ENCODE measurements at places on chromosomes 4 and X.

DNA sequence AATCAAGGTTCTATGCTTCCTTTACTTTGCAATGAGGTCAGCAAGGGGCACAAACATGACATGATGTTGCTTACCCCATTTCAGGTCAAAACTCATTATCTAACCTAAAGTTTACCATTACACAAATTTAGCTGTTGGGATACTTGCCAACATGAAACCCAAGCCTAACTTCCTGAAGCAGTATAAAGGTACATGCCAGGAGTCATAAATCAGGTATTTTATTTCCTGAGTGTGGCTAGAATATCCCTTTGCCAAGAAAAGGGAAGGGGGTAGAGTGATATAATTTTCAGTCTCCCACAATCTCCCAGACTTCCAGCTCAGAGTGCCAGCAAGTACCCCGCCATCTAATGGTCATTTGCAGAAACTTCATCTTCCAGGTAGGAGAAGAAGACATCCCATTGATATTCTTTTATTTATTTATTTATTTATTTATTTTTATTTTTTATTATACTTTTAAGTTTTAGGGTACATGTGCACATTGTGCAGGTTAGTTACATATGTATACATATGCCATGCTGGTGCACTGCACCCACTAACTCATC lies 136.6 kb downstream of the NEXMIF start:
- no peak for DNase-seq

- no peak for DNase-seq
Observed at GRCh38 chr4:6230502-6230785, 30.1 kb upstream of the JAKMIP1 start.

DNA sequence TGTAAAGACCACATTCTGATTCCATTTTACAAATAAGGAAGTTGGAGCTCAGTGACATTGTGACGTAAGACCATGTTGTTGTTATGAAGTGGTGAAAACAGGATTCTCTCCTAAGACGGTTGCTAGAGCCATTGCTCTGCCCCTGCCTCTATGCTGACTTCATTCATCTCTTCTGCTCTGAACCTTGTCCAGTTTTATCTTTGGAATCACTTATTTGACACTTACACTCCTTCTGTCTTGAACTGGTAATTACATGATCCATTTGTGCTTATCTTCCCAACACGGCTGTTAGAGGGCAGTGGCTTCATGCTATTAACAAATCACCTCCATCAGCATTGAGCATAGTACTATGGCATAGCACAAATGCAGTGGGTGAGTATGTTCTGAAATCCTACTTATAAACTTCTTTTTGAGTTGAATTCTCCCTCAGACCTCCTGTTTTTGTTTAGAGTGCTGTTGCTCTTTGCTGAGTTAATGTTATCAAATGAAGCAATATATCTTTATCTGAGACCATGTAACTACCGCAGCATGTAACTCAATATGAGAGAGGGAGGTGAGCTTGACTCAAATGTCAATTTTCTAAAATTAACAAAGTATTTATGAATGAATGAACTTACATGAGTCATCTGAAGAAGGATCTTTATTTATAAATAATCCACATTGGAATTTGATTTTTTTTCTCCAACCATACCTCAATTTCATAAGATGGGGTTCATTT lies 177.8 kb downstream of the RASL11B start:
- no peak for DNase-seq

GRCh38 chrX:7552760-7553159 lies 290.2 kb upstream of the VCX start:
- no peak for DNase-seq

DNA sequence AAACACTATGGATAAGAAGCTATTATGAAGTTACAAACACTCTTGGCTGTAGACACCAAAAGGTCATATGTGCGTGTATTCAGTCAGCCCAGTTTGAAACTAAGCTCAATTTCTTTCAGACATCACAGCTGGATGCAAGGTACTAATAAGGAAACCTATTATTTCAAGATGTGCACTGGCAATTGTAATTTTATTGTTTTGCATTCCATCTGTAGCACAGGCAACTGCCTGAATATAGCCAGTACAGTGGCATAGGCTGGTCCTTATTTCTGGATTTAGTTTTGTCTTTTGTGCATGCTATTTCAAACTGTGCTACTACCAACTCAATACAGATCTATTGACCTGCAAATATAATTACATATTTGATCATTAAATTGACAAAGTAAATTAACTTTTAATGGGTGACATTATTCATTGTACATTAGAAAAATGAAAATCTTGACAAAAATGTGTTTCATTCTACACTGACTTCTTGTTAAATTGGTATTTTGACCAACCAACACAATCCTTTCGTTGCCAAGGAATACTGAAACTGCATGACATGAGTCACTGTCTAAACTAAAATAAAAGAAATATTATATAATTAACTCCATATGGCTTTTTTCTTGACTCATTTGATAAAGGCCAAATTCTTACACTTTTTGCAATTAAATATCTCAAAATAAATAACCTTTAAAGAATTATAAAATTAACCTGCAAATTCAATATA lies 594.3 kb upstream of the ADGRL3 start:
- no peak for DNase-seq

DNA sequence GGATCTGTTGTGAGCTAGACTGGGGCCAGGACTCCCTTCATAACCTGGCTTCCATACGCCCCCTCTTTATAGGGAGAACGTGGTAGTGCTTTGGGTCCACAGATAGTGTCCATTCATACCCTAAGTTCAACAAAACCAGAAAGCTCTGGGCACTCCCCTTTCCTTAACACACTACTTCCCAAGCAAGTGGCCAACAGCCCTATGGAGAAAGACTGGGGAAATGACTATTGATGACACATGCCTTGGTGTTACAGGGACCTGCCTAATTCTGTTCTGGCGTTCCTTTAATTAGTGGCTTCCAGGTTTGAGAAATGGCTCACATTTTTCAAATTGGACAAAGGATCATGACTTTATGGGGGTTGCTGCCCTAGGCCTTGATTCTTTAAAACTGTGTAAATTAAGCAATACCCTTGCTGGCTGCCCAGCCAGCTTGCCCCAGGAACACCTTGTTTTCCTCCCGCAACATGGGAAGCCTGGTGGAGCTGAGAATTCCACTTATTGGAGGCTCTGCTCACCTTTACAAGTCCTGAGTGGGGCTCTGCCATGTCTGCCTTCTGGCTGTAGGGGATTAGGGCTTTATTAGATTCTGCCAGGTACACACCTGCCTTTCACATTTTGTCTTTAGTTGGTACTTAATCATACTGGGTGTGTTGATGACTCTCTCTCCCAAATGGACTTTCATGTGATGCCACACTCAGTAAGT lies 61.1 kb downstream of the RGS12 start:
- no peak for DNase-seq

Measured in NCI-H2227 treated with DMSO at 0.1 percent for 48 hours (cell line).